T1000 (cell line): ENCODE measurements at places on chromosomes 11 and 22.
A peak's percentile ranks its signal among the peaks of the same experiment; 100 is the strongest.

GRCh38 chr11:43327987-43328386, 16.2 kb downstream of the API5 start:
- peak; percentile 28 for DNase-seq

DNA sequence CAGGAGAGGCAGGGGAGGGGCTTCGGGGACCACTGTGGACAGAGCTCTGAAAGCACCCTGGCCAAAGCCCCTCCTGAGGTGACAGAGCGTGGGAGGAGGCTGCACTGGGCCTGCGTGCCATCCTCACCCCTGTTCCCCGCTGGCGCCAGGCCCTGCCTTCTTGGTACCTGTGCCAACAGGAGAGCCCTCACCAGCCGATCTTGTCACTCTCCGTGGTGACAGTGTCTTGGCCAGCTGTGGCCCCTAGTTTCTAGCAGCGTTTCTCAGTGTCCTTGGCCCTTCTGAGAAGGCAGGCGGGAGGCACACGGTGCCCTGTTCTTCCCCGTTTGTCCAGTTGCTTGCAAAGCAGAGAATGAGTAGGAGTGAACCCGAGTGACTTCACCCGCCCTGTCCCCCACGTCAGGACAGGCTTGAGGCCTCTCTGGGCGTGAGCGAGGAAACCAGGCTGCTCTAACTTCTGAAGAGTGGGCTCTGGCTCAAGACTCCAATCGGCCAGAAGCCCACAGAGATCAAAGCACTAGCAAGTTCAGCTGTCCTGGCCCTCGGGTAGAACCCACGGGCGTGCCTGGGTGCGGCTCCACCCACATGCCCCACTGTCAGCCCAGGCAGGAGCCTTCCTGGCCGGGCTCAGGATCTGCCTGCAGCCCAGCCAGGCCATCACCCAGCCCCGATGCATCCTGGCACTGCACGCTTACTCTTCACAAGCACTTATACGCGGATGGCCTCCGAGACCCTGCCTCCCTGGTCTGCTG, 60.2 kb upstream of the EMID1 start:
- DNase-seq = no peak

DNA sequence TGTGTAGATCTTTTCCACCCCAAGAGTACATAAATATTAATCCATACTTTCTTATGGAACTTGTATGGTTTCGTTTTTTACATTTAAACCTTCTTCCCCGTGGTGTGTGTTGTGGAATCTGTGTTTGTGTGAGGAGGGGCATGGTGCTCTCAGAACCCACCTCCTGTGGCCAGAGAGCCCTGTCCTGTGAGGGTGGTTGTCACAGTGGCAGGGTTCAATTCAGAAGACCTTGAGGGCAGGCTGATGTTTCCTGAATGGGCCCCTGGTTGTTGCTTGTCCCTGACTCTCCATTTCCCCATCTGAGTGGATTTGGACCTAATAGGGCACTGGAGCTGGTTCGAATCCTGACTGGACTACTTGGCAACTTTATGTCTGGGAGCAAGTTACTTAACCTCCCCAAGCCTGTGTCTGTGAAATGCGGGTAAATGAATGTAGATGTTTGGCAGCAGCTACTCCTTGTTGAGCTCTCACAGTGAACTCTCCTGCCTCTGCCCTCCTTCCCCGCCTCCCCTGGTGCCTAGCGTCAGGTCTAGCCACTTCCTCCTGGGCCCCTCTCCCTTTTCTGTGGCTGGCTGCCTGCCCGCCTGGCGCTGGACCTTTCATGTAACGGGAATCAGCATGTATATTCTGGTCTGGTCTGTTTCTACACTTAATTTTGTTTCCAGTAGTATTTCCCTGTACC, 7.3 kb downstream of the NEAT1 start:
- DNase-seq = no peak

- no peak for DNase-seq
Measured at GRCh38 chr22:47102648-47103047, 340.2 kb downstream of the TBC1D22A start.

- no peak for DNase-seq
Measured at GRCh38 chr11:126246636-126247035, 22.1 kb downstream of the SRPRA start.

DNA sequence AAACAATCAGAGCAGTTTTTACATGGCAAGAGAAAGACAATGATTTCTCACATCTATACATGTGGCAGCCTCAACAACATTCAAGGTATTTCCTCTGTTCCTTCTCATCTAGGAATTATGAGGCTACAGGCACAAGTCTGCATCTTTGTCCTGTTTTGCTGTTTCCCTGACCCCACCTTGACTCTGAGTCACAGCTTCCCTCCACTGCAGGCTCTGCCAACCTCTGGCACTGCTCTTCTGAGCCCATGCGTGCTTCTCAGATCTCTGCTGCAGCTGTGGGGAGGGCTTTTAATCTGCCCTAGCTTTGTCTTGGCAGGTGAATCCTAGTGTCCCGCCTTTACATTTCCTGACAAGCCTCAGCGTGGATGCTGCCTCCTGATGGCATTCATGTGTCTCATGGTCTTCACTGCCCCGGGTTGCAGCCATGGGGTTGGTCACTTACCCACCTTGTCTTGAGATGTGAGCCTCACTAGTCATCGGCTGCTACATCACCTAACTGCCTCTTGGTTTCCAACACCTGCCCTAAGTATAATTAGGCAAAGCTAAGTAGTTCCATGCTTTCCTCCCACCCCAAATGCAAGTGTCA, 578.5 kb downstream of the TBC1D22A start:
- DNase-seq = no peak

GRCh38 chr11:46064221-46064620, 57.0 kb downstream of the PHF21A start:
- no peak for DNase-seq

GRCh38 chr11:2137202-2138067, 1.8 kb downstream of the IGF2 start:
- no peak for DNase-seq
